ENCODE measurements at places on chromosomes 5 and 9. TPM values are rescaled to one million over a fixed set of nuclear protein-coding genes. Genes with fewer than 3 reads are reported as not detected.

The CDH9 gene
- not detected for total RNA-seq

The DDX4 gene
- not detected for total RNA-seq

The SAPCD2 gene
- 15.4 TPM for total RNA-seq

The FOXD4L6 gene
- total RNA-seq = not detected

The TAS2R1 gene
- not detected for total RNA-seq

The PHF19 gene
- 226 TPM for total RNA-seq

The LAMC3 gene
- 0.91 TPM for total RNA-seq

The AHRR gene
- total RNA-seq = 24.0 TPM

The ANKRD33B gene
- total RNA-seq = 9.8 TPM

The TRPM3 gene
- not detected for total RNA-seq

The PCDHB9 gene
- not detected for total RNA-seq

The CYSRT1 gene
- total RNA-seq = 0.32 TPM

The GFI1B gene
- not detected for total RNA-seq

The PDE6A gene
- total RNA-seq = not detected

The SOHLH1 gene
- total RNA-seq = not detected

The PAX5 gene
- total RNA-seq = 2.2 TPM

The SLC45A2 gene
- total RNA-seq = not detected

The PCDHB2 gene
- not detected for total RNA-seq

The C5orf52 gene
- total RNA-seq = not detected

The PTPRD gene
- total RNA-seq = 0.16 TPM

The BAAT gene
- 0.06 TPM for total RNA-seq

The SCAI gene
- total RNA-seq = 7.0 TPM

The GAS1 gene
- 0.08 TPM for total RNA-seq

The SLC25A2 gene
- total RNA-seq = not detected

The NR4A3 gene
- total RNA-seq = 36.9 TPM

The UGT3A2 gene
- not detected for total RNA-seq

The NME5 gene
- total RNA-seq = not detected

The GDA gene
- not detected for total RNA-seq

The TRIM7 gene
- 0.62 TPM for total RNA-seq

The HMCN2 gene
- not detected for total RNA-seq

The IRX2 gene
- total RNA-seq = not detected

The IFNK gene
- not detected for total RNA-seq

The TMC1 gene
- not detected for total RNA-seq

The STRBP gene
- 46.2 TPM for total RNA-seq

The PCA3 gene
- not detected for total RNA-seq

The ACTBL2 gene
- total RNA-seq = not detected

The APBA1 gene
- total RNA-seq = 0.23 TPM

The CER1 gene
- not detected for total RNA-seq

The TMEM38B gene
- total RNA-seq = 16.8 TPM

The CA9 gene
- 2.7 TPM for total RNA-seq

The ANKRA2 gene
- 14.3 TPM for total RNA-seq

The LCN15 gene
- total RNA-seq = not detected

The QRFP gene
- total RNA-seq = not detected

The GZMA gene
- 0.66 TPM for total RNA-seq

The PTGR1 gene
- total RNA-seq = 1.9 TPM

The SLIT3 gene
- total RNA-seq = 0.20 TPM

The AQP3 gene
- total RNA-seq = 2.9 TPM

The NR5A1 gene
- total RNA-seq = not detected

The DNAH5 gene
- total RNA-seq = not detected

The SHOC1 gene
- total RNA-seq = not detected

The EGR1 gene
- 48.0 TPM for total RNA-seq

The CCDC192 gene
- total RNA-seq = not detected

The SV2C gene
- total RNA-seq = not detected

The WDR38 gene
- not detected for total RNA-seq

The SH3PXD2B gene
- 0.84 TPM for total RNA-seq

The GPR150 gene
- total RNA-seq = 0.52 TPM

The IFNA2 gene
- not detected for total RNA-seq

The KIF12 gene
- total RNA-seq = not detected

The BARX1 gene
- 3.8 TPM for total RNA-seq
